AG08395 (cell line): ENCODE measurements at places on chromosomes 12 and 14.
A peak's percentile ranks its signal among the peaks of the same experiment; 100 is the strongest.

- DNase-seq: peak; percentile 53
Observed at GRCh38 chr14:103103461-103104388, 9.2 kb downstream of the EXOC3L4 start.

GRCh38 chr12:114976959-114977358, 293.0 kb upstream of the TBX3 start:
- DNase-seq: peak; percentile 21

GRCh38 chr14:59091976-59092375, 96.5 kb upstream of the DAAM1 start:
- no peak for DNase-seq

GRCh38 chr12:62331306-62331705, 71.1 kb downstream of the USP15 start:
- DNase-seq: no peak

- no peak for DNase-seq
Observed at GRCh38 chr12:74166096-74166495, 371.5 kb upstream of the ATXN7L3B start.

GRCh38 chr12:28578833-28579252, 388.6 kb downstream of the CCDC91 start:
- no peak for DNase-seq

GRCh38 chr14:106872611-106873446, 1346.4 kb downstream of the TMEM121 start:
- DNase-seq: no peak

GRCh38 chr14:24251880-24252288, 9.5 kb upstream of the TINF2 start:
- DNase-seq: peak; percentile 54

DNA sequence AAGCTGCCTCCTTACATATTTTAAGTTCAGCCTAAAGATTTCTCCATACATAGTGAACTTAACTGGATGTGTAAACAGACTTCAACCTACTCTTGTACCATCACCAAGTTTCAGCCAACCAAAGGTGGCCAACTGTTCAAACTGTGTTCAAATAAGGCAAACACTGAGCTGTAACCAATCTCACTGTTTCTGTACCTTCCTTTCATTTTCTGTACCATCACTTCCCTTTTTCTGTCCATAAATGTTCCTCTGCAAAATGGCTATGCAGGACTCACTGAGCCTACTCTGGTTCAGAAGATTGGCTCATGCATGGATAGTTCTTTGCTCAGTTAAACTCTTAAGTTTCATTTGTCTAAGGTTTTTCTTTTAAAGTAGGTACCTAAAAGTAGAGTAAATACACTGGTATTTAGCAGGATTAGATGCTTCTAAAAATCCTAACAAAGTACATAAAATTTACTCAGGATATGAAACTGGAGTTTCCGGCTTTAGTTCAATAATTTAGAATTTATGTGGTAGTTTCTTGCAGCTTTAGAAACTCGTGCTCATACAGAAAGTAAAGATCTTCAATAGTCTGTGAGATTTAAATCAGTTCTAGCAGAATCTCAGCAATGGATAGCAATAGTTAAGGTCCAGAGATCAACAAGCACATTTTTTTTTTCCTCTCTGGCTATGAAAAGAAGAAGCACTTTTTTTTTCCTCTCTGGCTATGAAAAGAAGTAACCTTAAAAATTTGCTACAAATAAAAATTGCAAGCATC, 282.0 kb upstream of the PPFIA2 start:
- DNase-seq: no peak

DNA sequence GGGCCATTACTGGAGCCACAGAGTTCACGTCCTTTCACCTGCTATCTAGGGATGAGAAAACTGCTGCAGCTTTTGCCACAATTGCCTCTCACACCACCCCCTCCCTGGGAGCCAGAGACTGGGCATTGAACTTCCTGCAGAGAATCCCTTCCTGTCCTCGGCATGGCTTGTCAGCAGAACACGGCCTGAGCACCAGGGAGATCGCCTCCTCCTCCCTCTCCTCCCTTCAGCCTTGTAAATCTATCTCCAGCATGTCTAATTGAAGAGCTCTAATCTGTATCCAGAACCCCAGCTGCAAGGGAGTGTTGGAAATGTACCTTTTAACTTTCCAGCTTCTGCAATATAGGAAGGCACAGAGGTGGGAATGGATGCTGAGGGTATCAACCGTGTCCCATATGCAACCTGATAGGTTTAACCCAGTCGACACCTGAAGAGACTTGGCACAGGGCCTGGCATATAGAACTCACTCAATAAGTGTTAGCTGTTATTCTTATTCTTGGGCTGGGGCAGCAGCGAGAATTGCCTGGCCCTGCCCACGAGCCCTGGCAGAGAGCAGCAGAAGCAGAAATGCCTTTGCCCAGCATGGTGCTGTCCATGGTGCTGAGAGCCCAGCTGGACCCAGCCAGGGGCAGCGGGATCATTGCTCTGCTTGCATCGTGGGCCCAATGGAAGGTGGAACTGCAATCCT, 26.8 kb downstream of the TMEM63C start:
- DNase-seq: peak; percentile 85

GRCh38 chr12:3863756-3864155, 9.4 kb downstream of the PARP11 start:
- DNase-seq: no peak

DNA sequence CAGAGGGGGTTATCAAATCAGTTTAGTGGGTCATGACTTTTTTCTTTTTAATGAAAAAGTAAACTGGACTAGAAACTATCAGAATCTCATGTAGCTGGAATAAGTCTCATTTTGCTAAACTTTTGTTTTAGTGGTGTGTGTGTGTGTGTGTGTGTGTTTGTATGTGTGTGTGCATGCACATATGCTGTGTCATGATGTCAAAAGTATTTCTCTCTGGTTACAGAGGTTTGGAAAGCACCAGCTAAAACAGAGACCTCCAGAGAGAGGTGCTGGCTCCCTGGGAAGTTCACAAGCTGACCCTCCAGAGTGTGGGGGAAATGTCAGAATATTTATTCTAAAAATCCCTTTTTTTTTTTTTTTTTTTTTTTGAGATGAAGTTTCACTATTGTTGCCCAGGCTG, 114.7 kb downstream of the LGMN start:
- DNase-seq: no peak

GRCh38 chr14:66442953-66443571, 43.1 kb upstream of the CCDC196 start:
- no peak for DNase-seq

DNA sequence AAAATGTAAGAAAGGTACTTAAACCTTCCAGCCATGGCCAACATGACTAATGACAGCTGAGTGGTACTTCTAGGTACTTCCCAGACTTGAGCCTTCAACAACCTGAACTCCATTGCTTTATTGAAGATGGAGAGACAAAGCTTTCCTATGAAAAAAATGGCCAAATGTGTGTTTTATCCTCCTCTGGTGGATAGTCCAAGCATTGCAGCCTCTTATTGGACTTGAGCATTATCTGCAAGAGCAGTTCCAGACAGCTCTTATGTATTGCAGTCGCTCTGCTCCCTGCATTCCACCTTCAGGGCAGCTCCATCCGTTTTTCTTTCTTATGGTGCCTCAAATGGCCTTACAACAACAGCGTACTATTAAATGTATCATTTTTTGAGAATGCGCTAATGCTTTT, 588.2 kb downstream of the NRXN3 start:
- no peak for DNase-seq

DNA sequence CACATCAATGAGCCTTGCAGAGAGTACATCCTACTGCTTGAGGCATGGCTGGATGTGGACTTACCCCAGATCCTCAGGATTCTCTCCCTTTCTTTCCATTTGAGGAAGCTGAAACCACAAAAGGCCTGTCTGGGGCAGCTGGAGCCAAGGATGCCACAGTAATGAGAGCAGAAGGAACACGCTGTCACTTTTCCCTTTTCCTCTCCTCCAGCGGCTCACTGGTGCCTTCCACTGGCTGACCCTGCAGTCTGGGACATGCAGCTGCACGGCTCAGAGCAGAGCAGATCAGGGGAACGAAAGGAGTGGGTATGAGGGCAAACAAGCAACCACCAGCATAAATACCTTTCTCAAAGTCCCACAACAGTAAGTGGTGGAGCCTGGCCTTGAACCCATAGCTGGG, 78.2 kb downstream of the GAS2L3 start:
- no peak for DNase-seq

GRCh38 chr12:105773471-105773870, 365.3 kb downstream of the NUAK1 start:
- DNase-seq: no peak

GRCh38 chr14:65301862-65302539, 110.5 kb upstream of the FUT8 start:
- no peak for DNase-seq

GRCh38 chr12:116539905-116540482, 19.2 kb upstream of the MAP1LC3B2 start:
- peak; percentile 44 for DNase-seq

- DNase-seq: no peak
Observed at GRCh38 chr12:43786899-43787693, 19.0 kb downstream of the TWF1 start.

GRCh38 chr14:36223558-36223957, 47.0 kb upstream of the PTCSC3 start:
- no peak for DNase-seq

DNA sequence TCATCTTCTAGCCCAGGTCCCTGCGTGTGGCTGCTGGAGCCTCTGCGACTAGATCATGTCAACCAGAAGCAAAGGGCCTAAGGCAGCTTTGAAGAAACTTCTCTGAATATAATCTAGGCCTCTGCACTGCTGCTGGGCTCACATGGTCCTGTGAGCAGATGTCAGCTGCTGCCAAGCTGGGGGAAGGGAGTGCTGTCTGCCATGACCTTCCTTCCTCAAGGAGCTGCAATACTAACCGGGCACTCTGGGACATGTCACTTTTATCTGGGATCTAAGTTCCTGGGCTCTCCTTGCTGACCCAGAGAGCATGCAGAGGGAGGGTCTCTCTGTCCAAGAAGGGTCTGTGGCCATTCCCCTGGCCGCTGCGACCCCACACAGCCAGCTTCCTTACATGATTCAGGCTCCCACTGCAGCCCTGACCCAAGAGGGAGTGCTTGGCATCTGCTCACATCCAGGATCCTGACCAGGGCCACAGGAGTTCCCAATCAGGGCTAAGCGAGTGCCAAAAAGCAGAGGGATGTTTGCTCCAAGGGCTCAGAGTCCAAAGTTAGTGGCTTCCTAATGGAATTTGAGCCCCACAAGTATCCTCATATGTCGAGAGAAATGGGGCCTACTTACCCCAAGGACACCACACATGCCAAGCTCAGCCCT, 74.0 kb downstream of the PLEKHG3 start:
- no peak for DNase-seq

- peak; percentile 41 for DNase-seq
Observed at GRCh38 chr14:100076133-100076532, 10.9 kb downstream of the EVL start.

- DNase-seq: peak; percentile 96
Observed at GRCh38 chr12:6336079-6336888, 5.6 kb downstream of the TNFRSF1A start.

DNA sequence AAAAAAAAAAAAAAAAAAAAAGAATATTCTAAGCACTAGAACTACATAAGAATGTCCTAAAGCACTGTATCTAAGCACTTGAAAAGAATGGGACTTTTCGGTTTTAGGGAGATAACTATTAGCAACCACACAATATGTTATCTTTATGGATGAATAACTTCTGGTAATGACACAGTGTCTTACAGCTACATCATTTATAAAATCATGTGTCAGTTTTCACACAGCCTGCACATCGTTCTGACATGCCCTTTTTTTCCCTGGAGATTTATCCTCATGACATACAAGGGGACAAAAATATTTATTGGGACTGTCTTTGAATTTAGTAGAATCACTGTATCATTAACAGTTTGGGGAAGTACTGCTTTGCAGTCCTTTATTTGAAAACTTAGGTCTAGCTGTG, 17.3 kb downstream of the TMEM19 start:
- no peak for DNase-seq

DNA sequence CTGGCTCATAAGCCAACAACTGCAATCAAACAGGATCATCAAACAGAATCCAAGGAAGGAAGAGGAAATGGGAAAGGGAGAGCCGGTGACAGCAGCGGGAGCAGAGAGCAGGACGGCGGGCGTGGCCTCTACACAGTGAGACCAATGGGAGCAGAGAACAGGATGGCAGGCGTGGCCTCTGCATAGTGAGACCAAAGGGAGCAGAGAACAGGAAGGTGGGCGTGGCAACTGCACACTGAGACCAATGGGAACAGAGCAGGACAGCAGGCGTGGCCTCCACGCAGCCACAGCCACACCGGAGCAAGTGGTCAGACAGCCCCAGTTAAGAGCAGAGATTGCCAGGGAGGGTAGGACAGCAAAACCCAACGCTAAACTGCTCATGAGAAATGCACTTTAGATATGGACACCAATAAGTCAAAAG, 16.4 kb downstream of the LRCOL1 start:
- DNase-seq: peak; percentile 92

- DNase-seq: no peak
Observed at GRCh38 chr12:126481688-126482087, 1416.5 kb downstream of the AACS start.

DNA sequence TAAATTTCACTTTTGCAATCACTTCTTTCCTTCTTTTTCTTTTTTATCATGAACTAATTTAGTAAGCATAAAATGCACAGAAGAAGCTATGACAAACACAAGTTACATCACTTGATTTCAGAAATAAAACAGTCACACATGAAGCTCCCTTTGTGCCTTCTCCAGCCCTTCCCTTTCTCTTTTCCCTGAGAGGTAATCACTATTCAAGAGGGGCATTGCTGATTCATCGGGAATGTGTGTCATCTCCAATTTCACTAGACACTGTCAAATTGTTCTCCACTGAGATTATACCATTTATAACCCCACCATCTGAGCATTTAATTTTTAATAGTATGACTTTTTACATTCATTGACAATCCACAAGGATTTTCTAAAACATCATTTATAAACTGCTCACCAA, 91.6 kb upstream of the PTPRQ start:
- no peak for DNase-seq

- DNase-seq: peak; percentile 93
Observed at GRCh38 chr12:76158518-76159321, 74.2 kb upstream of the NAP1L1 start.

DNA sequence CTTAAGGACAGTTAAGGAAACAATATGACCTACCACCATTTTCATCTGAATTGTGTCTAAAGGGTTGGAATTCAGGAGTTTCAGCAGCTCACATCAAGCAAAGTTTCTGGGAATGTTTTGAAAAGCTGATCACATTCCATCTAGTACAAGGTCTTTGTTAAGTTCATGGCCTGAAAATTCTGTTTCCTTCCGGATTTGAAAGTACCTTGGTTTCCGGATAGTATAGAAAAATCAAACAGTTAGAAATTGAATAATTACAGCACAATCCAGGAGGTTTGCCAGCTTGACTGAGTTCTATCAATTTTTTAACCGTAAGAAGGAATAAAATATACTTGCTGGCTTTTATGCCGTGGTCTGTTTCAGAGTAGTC, 136.5 kb downstream of the HMGA2 start:
- DNase-seq: no peak

GRCh38 chr12:93823616-93824391, 146.6 kb downstream of the CRADD start:
- DNase-seq: no peak

DNA sequence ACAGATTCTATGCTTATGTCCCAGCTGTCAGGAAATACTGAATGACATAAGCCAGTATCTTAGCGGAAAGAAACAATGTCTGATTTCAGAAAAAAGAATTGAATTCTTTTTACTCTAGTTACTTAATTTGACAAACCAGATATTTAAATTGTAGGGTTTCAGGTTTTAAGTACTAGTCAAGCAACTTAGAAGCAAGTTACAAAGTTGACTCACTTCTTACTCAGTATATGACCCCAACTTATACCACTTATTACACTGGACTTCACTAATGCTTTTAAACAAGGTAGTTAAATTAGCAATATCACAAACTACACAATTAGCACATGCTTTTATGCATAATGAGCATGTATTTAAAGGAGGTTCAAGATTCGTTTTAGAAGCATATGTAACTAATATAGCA, 7.1 kb downstream of the GMFB start:
- DNase-seq: no peak
